A673 (cell line): ENCODE measurements at places on chromosomes 3 and 15. TPM values are rescaled to one million over a fixed set of nuclear protein-coding genes. Genes with fewer than 3 reads are reported as not detected.

DNA sequence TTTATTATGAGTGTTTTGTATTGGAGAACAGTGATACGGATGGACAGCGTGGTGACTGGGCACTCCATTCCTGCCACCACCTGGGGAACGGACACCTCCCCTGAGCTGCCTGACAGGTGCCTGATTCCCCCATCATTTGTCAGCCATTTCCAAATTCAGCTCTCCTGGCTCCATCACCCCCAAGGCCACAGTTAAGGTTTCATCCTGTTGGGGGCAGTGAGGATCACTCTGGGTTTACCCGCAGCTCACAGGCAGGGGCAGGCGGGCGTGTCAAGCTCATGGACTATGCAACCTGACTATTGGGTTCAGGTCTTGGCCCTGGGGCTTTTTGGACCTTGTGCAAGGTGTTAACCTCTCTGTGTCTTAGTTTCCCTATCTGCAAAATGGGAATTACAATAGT, 76.3 kb downstream of the RAB11A start:
- no peak for DNase-seq

GRCh38 chr3:194404365-194405140, 5.5 kb upstream of the GP5 start:
- peak; percentile 79 for DNase-seq

- no peak for DNase-seq
These were observed 6.7 kb upstream of the EIF1B start for GRCh38 chr3:40302784-40303183.

DNA sequence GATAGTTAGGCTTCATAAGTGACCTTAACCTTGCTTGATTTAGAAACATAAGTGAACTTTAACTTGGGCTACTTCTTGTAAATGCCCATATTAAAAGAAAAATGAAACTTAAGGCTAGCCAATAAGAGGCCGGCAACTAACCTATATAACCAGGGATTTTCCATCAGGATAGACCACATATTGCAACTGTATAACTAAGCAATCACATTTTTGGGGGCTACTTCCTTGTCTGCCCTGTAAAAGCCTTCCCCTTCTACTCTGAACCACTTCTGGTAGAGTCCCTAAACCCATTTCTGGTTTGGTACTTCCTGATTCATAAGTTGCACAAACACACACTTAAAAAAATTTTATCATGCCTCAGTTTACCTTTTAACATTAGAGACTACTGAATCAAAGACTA, 150.9 kb upstream of the UBE2E2 start:
- no peak for DNase-seq

The PPP1R14D gene
- total RNA-seq: not detected in 2 replicates

GRCh38 chr3:27486336-27486735, 2.2 kb upstream of the SLC4A7 start:
- no peak for DNase-seq

GRCh38 chr15:81029414-81030300, 28.9 kb downstream of the TLNRD1 start:
- no peak for DNase-seq

The ATP13A5 gene
- total RNA-seq: not detected in 2 replicates

DNA sequence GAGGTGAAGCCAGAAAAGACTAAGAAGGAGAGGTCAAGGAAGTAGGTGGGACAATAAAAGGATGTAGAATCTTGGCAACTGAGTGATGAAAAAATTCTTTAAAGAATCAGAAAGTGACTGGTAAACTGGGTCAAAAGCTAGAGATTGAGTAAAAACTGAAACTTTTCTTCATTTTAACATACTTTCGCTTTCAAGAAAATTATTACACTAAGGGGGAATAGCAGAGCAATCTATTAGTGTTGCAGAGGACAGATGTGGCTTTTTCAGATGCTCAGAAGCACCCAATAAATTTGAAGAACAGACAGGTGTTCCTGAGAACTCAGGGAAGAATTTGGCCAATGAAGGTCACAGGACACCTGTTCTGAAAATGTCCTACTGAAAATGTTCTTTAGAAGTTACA, 805.4 kb upstream of the ALCAM start:
- DNase-seq: no peak

- no peak for DNase-seq
These were observed 1166.1 kb upstream of the GBE1 start for GRCh38 chr3:82927309-82928253.

The UROC1 gene
- total RNA-seq: not detected in 2 replicates

The EFCC1 gene
- not detected in 2 replicates for total RNA-seq

The CCR3 gene
- total RNA-seq: not detected in 2 replicates

DNA sequence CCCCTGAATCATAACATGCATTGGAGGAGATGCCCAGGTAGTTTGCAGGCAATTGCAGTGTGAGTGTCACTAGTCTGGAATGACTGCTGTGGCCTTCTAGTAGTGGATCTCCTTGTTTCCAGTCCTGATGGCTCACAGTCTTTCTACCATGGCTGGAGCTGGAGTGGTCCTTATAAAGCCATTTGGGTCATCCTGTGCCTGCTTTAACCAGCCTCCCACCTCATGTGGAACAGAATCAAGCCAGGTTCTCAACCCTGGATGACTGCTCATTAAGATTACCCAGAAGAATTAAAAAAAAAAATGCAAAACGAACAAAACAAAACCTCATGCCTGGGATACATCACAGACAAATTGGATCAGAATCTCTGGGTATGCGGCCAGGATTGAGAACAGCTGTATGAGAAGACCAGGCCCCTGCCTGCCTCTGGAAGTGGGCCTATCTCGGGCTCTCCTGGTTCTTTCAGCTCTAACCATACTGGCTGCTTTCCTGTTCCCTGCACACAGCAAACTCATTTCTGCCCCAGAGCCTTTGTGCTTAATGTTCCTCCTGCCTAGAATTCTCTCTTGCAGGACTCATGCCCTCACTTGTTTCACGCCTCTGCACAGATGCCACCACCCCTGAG, 96.4 kb downstream of the ITPR1 start:
- no peak for DNase-seq

GRCh38 chr3:157810924-157811718, 295.1 kb downstream of the SHOX2 start:
- DNase-seq: no peak

DNA sequence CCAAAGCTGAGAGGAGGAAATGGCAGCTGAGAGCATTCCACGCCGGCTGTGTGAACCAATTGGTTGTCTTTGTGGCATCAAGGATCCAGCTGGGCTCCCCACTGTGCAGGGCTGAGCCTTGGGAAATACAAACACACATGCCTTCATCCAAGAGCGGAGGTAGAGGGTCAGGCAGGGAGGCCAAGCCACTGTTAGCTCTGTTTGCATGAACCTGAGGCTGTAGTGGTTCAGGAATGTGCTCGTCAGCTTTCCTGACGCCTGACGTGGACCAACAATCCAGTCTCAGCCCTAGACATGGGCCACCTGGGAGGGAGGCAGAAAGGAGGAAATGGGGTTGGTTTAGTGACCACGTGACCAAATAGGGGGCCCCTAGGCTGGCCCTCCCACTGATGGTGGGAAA, 276.9 kb downstream of the TLE3 start:
- peak; percentile 58 for DNase-seq

- no peak for DNase-seq
These were observed 39.5 kb downstream of the ZNF280D start for GRCh38 chr15:56693761-56694160.

DNA sequence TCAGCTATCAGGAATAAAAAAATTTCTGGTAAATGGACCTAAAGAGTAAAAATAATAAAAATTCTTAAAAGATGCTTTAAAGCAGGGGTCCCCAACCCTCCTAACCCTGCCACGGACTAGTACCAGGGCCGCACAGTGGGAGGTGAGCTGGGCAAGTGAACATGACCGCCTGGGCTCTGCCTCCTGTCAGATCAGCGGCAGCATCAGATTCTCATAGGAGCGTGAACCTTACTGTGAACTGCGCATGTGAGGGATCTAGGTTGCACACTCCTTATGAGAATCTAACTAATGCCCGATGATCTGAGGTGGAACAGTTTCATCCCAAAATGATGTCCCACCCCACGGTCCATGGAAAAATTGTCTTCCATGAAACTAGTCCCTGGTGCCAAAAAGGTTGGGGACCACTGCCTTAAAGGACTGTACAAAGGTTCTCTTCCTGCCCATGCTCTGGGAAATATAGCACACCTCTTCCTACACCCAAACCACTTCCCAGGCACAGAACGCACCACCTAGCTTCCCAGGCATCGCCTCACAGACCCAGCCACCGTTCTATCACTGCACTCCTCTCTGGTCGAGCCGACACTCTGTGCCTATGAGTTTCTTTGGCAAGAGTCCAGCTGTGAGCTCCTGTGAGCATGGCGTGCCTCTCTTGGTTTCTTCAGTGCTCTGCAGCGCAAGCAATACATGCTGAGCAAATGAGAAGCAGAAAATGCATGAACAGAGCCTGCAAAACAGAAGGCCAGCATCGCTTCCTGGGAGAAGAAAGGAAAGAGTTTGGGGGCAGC, 104.9 kb downstream of the OCA2 start:
- no peak for DNase-seq

DNA sequence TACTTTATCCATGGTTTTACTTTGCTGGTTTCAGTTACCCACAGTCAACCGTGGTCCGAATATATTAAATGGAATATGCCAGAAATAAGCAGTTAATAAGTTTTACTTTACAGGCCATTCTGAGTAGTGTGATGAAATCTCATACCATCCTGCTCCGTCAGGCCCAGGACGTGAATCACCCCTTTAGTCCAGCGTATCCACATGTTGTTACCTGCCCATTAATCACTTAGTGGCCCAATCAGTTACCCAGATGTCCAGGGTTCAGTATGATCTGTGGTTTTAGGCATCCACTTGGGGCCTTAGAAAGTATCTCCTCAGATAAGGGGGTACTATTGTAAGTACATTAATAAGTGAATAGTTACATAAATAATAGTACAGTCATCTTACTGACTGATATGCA, 88.0 kb downstream of the TTBK2 start:
- no peak for DNase-seq

The NMNAT3 gene
- 1.9 and 2.8 TPM in 2 replicates for total RNA-seq

The CPOX gene
- total RNA-seq: 25.8 and 27.7 TPM in 2 replicates

The C15orf61 gene
- total RNA-seq: 6.0 and 6.3 TPM in 2 replicates

DNA sequence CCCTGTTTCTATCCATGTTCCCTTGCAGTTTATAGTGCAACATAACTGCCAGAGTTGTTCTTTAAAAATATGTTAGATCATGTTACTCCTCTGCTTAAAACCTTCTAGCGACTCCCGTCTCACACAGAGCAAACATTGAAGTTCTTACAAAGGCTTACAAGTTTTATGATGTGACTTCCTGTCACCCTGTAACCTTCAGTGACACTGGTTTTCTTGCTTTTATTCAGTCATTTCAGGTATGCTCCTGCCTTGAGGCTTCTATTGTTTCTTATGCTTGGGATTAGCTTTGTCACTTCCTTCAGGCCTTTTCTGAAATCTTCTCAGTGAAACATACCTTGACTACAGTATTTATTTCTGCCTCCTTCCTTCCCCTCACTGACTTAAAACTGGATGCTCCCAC, 252.1 kb downstream of the DOCK3 start:
- no peak for DNase-seq

The SLCO2A1 gene
- not detected in 2 replicates for total RNA-seq

DNA sequence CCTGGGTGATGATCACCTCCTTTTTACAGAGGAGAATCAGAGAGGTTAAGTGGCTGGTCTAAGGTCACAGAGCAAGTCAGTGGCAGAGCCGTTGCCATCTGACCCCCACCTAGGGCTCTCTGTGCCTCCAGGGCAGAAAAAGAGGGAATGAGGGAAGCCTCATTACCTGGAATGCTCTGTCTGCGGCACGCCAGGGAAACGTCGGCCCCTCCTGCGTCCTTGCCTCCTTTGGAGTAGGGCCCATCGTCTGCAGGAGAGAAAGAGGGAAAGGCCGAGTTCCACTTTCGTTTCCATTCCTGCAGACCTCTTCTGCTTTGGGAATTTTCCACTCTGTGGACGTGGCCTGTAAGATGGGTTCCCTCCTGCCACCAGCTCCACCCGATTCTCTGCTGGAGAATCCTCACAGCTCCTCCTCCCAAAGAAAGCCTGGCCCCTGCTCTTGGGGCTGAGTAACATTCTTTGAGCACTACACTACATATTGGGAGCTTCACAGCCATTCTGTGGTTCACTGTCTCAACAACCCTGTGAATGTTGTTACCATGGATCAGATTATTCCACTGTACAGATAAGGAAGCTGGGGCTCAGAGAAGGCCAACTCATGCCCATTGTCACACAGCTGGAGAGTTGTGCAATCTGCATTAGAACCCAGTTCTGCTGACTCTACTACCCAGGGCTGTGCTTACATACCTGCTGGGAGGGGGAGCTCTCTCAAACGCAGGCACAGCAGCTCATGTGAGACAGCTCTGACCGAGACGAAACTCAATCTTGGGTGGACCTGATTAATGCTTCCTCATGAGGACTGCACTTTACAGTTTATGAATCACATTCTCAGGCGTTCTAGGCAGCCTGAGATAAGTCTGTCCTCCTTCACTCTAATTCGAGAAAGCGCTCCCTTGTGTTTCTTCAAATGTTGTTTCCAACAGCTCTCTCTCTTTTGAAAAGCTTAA, 14.2 kb downstream of the GRIP2 start:
- DNase-seq: no peak

GRCh38 chr3:196981657-196982056, 13.0 kb upstream of the PIGZ start:
- no peak for DNase-seq

- DNase-seq: no peak
These were observed 40.4 kb downstream of the NME9 start for GRCh38 chr3:138289260-138289659.

DNA sequence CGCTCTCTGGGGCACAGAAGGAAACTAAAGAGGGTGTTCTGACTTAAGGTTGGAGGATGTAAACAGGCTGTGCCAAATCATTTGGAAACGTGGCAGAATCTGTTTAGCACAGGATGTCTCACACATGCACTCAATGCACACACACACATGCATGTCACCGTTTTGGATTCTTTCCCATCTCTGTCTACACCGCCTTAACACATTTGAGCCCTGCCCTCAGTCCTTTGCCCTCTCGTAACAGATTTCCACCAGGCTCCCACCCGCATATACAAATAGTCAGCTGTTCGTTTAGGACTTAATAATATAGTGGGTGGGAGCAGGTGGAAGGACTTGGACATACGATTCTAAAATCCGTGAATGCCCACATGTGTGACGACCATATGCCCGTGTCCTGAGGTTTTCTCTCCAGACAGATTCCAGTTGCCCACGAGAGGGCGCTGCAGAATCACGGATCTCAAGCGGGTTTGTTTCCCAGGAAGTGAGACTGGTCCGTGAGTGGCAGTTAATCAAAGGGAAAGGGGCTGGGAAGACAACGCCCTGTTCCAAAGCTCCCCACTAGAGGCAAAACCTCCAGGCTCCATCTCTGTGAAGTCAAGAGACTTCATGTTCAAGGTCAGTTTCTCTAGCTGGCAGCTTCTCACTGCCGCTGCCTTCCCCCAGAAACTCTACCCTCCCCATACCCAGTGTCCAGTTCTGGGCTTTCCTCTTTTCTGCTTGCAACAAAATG, 44.5 kb downstream of the NOX5 start:
- DNase-seq: peak; percentile 97

The ALS2CL gene
- 0.20 and 0.24 TPM in 2 replicates for total RNA-seq

GRCh38 chr3:190528706-190529105, 14.8 kb downstream of the IL1RAP start:
- DNase-seq: no peak

The SCN11A gene
- not detected in 2 replicates for total RNA-seq

The ADAMTS17 gene
- total RNA-seq: 0.15 TPM in 1 of 2 replicates, not detected in the other

The HTR3D gene
- not detected in 2 replicates for total RNA-seq
